ENCODE measurements at places on chromosomes 3 and 15.
A peak's percentile ranks its signal among the peaks of the same experiment; 100 is the strongest.

- no peak for DNase-seq
These were observed 206.4 kb downstream of the MEX3B start for GRCh38 chr15:81839387-81839786.

- DNase-seq: no peak
These were observed 12.5 kb downstream of the ZPLD1 start for GRCh38 chr3:102447272-102447671.

GRCh38 chr3:154956815-154957214 is 123.3 kb upstream of the MME start:
- DNase-seq: no peak

DNA sequence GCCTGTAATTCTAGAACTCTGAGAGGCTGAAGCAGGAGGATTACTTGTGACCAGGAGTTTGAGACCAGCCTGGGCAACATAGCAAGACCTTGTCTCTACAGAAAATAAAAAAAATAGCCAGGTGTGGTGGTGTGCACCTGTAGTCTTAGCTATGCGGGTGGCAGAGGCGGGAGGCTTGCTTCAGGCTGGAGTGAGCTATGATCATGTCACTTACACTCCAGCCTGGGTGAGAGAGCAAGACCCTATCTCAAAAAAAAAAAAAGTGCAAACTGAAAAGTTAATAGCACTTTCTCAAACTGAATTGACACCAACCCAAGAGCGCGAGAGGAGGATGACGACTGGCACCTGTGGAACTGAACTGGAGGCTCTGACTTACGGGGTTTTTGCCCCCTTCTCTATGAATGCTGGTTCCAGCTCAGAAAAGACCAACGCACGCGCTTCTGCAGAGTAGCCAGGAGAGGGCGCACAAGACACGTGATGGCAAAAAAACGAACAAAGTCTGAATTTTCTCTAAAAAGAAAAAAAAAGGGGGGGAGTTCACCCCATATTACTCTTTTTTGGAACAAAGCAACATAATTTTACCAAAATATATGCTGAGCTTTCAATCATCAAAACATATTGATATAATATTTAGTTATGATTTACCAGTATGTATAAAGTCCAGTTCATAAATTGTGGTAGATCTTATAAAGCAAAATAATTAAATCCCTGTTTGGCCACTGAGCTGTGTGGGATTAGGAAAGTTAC is 23.7 kb downstream of the CFAP92 start:
- no peak for DNase-seq

- DNase-seq: no peak
These were observed 494.3 kb upstream of the KCNMB2 start for GRCh38 chr3:178041931-178042330.

- no peak for DNase-seq
These were observed 114.8 kb upstream of the RARB start for GRCh38 chr3:25313286-25313685.

- DNase-seq: peak; percentile 57
These were observed 2.0 kb downstream of the WNT5A start for GRCh38 chr3:55484801-55485791.

- no peak for DNase-seq
These were observed 3.9 kb downstream of the NUSAP1 start for GRCh38 chr15:41336549-41336948.

GRCh38 chr3:194654443-194654842 is 17.5 kb downstream of the LSG1 start:
- no peak for DNase-seq

DNA sequence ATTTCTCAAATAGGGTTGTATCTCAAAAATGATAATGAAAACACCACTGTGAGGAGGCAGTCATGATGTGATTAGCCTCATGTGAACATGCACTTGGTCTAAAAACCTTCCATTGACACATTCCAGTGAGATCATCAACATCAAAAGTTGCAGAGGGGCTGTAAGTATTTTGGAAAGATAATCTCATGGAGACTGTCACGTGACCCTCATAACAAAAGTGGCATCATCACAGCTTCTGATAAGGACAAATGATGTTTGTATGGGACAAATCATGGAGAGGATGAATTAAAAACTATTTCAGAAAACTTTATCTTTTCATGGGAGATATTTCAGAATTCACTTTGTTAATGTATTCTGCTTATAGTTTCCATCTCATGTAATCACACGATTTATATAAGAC is 203.1 kb upstream of the NDN start:
- no peak for DNase-seq

GRCh38 chr3:136819731-136820679 is 1.1 kb downstream of the SLC35G2 start:
- peak; percentile 26 for DNase-seq

DNA sequence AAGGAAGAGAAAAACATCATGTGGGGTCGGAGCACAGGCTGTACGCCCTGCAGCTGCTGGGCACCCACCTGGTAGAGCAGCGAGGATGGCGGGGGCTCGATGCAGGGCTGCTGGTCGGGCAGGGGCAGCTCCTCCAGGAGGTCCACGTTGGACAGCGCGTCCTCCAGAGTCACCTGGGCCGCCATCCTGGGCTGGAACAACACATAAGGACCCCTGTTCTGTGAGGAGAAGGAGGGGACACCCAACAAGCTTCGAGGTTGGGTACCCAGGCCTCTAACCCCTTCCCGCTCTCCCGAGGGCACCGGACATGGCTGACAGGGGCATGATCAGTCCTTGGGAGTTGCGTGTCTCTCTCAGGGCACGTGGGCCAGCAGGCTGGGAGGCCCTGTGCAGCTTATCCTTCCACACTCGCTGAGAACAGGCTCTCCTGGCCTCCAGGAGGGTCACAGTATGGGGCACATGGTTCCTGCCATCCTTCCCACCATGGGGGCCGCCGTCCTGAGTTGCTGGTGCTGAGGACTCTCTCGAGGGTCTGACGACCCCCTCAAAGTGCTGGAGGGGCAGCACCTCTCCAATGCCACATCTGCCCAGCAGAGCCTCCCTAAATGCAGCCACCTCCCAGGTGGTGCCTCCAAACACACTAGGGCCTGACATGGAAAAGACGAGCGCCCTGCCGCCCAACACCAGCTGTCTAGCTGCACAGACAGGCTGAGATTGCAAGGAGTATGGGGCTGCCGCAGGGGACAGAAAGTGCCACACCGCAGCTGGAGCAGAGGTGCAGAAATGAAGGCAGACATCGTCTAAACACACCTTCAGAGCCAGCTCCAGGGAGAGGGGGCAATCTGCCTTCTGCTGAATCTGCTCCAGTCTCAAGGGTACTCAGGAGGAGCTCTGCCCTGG is 32.8 kb downstream of the CYFIP1 start:
- no peak for DNase-seq

DNA sequence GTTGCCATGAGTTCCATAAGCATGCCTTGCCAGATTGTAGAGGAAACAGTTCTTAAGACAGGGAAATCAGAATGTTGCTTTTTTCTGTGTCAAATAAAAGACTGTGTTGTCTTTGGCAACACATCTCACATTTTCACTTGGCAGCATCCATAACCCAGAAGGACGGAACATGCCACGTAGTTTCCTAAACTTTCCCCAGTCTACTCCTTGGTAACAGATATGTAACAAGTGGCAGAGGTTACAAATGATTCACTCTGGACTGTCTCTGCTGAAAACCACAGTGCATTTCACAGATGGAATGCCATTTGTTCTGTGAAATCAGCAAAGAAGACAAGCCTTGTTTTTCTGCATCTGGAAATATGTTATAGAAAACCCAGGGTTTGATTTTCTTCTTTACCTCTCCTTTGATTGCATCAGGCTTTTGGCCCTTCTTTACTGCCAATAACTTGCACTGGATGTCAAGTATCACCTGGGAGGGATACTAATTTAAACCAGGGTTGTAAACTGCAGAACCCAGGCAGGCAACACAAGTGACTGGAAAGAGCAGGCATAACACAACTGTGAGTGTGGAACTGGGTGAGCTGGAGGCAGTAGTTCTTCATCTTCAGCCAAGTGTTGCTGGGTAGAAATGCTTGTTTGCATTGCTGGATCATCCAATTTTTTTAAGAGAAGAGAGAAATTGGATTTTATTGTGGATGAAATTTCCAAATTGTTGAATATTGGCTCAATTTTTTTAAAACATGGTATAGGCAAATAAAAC is 124.4 kb upstream of the FOXB1 start:
- DNase-seq: no peak

DNA sequence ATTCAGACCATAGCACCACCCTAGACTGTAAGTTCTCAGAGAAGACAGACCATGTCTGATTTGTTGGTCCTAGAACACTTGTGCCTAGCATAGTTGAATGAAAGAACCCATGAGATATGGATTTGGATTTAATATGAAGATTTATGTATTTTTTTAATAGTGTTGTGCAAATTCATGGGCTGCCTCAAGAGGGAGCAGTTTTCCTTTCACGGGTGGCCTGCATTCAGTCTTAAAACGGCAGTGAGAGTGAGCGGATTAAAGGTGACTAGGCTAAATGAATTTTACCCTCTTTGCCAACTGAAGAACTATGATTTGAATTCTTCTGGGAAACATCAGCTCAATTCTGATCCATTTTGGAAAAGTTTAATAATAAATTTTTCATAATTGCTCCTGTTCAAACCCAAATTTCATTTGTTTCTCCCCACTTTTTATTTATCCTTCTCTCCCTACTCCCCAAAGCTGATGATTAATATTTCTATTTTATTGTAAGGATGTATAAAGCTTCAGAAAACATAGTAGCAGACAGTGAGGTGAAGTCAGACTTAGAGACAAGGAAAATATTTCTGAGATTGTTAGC is 67.3 kb downstream of the MORC1 start:
- DNase-seq: no peak

DNA sequence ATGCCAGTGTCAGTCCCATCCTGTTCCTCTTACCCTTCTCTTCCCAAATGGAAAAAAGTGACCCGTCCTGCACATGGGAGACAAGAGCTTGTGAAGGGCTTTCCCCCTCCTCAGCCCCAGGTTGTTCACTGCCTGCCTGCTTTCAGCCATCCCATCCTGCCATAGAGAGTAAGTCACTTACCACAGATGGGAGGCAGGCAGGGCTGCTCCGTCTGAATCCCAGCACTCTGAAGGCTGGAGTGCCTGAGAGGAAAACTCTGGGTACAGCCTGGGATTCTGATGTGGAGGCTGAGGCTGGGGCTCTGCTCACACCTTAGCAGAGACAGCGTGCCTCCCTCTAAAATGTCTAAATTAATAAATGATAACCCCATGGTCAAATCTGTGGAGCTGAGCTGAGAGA is 14.8 kb downstream of the CPNE4 start:
- no peak for DNase-seq

- DNase-seq: no peak
These were observed 36.7 kb upstream of the SLC6A11 start for GRCh38 chr3:10779293-10779805.

DNA sequence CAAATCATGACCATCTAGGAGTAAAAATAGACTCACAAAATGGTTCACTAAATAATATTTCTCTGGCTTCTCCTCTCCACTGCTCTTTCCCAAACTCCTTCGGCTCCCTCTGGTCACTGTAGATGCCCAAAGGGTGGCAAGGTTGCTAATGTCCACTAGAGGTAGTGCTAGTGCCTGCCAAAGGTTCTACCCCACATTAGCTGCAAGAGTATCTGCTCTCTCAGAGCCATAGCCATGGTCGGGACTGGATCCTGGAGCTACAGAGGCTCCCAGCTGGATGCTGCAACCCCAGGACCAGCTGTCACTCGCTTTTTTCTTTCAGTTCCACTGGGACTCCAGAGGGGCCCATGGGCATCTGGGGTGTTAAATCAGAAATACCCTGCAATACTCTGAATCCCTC is 8.5 kb downstream of the HTR3D start:
- no peak for DNase-seq

DNA sequence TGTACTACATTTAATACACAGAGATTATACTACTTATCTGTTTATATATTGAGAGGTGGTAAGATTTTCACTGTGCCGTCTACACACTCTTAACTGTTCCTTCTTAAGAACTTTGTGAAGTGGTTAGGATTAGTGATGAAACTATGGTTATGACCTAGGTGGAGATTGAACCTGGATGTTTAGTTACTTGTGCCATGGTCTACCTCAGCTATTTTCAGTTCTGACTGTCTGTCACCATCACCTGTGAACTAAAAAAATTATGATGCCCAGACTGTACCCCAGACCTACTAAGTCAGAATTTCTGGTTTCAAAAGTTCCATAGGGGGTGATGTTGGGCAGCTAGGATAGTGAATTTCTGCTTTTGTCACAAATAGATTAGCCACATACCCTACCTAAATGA is 6.4 kb downstream of the RASA2 start:
- no peak for DNase-seq

GRCh38 chr3:185950728-185951127 is 12.9 kb upstream of the TRA2B start:
- DNase-seq: no peak

GRCh38 chr3:139098391-139098790 is 53.7 kb upstream of the PRR23C start:
- DNase-seq: no peak

- no peak for DNase-seq
These were observed 88.4 kb upstream of the TLE3 start for GRCh38 chr15:70186152-70186551.

DNA sequence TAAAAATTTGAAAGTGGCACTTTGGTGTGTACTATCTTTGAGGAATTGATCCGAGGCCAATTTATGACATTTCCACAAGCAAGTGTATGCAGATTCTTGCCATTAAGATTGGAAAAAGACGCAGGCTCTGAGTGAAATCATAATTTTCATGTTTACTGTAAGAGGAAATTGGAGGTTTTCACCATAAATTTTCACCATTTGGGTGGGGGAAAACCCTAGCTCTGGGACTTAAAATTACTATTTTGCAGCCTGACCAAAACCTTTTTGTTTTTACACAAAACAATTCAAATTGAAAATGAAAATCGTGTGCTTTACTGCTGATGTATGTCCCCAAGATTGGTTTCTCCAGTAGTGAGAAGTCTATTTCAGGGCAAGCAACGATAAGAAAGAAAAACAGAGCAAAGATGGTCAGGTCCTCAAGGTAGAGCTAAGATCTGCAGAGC is 282.6 kb downstream of the FOXP1 start:
- no peak for DNase-seq

GRCh38 chr3:52094571-52095485 is 38.5 kb upstream of the DUSP7 start:
- no peak for DNase-seq

DNA sequence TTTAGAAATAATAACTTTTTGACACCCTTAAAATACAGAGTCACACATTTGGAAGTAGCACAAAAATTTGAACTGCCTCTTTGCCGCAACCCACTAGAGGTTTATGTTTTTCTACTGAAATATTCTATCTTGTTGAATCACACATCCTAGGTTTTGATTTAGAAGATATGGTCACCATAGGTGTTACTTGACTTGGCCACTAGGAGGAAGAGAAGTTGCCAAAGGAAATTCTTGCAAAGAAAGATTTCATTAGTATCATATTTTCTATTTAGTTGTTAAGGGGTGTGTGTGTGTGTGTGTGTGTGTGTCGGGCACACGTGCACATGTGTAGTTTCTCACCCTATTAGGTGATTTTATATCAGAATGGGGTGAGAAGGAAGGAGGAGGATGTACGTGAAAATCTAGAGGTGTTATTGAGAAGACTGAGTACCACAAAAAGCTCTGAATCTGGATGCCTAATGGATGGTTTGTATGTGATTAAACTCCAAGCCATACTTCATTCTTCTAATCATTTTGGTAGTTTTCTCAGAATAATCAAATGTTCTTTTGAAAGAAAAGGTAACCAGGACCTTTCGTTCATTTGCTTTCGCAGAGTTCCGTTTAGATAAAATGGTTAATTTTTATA is 31.5 kb downstream of the ZFAND6 start:
- no peak for DNase-seq

- DNase-seq: no peak
These were observed 194.8 kb upstream of the DPH6 start for GRCh38 chr15:35740761-35741160.

- no peak for DNase-seq
These were observed 183.6 kb downstream of the ABHD5 start for GRCh38 chr3:43874290-43874689.

- no peak for DNase-seq
These were observed 2.0 kb downstream of the RPL32 start for GRCh38 chr3:12839156-12839946.
